ENCODE measurements at places on chromosomes 3 and 15. TPM values are rescaled to one million over a fixed set of nuclear protein-coding genes. Genes with fewer than 3 reads are reported as not detected.

DNA sequence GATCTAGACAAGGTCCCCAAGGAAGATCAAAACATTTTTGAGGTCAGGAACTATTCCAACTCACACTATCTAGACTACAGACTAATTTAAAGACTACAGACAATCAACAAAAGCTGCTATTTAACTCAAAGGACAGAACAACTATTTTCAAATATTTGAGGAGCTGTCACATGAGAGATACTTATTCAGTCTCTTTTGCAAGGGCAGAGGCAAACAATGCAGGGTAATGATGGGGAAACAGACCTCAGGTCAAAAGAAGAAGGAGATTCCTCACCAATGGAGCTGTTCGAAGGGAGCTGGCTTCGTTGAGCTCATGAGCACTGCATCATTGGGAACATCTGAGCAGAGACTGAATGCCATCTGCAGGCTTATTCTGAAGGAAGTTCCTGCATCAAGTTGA, 231.9 kb downstream of the DTWD1 start:
- DNase-seq = no peak

- DNase-seq = no peak
These were observed 32.4 kb downstream of the IQGAP1 start for GRCh38 chr15:90420451-90420850.

The MUSTN1 gene
- total RNA-seq = not detected

The C3orf22 gene
- total RNA-seq = 0.44 TPM

DNA sequence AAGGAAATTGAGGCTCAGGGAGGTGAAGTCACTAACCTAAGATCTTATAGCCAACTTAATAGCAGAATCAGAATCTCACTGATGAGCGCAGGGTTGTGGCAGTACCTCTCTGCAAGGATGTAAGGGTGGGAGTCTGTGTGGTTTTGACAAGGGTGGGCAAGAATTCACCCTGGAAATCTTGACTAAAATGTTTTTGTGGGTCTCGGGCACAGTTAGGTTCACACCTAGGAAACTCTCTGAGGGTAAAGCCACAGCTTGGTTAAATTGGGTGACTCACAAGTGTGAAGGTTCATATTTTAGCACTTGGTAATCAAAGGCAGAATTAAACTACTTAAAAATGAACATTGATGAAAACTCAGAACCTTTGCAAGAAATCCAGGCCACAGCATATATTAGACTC, 178.2 kb upstream of the EOMES start:
- DNase-seq = no peak

The ACVR2B gene
- 83.9 TPM for total RNA-seq

DNA sequence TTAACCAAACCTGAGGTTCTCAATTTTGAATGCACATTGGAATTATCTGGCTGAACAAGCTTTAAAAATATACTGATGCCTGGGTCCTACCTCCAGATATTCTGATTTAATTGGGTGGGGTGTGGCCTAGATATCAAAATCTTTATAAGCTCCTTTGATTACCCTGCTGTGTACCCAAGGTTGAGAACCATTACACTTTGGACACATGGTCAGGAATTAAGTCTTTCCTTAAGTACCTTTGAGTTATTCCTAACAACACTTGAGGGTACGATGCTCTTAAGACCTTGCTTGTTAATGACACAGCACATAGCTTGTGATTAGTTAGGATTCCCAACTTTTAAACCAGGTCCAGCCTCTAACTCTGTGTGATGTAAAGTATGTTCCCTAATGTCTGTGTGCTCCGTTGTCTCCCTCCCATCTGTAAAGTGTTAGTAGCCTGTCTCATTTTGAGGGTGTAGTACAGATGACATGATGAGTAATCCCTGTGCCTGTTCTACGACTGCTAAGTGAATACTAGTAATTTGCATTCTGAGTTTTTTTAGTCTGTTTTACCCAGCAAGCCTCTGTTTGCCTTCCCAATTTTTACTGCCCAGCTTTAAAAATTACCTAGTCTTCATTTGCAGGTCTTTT, 154.9 kb downstream of the KLHL25 start:
- DNase-seq = no peak

The CPLX3 gene
- not detected for total RNA-seq

GRCh38 chr3:70028361-70028760, 28.8 kb downstream of the SAMMSON start:
- no peak for DNase-seq

DNA sequence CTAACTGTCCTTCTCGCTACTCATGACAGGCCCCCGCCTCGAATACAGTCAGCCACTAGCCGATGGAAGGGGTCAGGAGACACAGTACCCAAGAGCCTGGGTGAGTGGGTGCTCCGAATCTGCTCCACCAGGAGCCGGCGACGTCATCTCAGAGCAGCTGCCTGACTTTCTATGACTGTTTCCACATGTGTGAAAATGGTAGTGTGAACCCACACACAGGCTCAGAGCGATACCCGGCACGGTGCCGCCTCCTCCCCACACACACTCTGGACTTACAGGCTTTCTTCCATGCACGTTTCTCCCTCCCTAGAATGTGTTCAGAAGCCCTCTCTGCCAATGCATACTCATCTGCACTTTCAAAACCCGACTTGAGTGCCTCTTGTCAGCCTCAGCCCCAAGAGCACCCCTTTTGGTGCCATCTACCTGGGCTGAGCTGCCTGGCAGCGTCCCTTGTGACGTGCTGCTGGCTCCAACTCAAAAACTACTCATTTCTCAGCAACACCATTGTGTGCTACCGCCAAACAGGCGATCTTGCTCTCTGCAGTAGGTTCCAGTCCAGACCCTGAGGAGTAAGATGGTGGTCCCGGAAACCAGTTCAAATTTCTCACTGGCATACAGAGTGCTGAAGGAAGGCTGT, 29.7 kb downstream of the VGLL4 start:
- DNase-seq = no peak

DNA sequence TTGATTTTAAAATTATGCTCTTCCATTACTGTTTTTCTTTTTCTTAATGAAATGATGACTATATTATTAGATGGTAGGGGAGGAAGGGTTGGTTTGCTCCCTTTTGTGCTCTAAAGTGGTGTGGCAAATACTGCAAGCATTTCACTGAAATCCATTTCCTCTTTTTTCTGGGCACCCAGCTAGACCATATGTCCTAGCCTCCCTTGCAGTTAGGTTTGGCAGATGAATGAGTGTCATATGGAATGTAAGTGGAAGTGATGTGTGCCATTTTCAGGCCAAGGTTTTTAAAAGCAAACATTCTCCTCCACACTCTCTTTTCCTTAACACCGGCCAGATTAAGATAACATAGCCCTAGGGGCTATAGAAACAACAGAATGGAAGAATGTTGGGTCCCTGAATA, 363.0 kb downstream of the FGF12 start:
- no peak for DNase-seq

DNA sequence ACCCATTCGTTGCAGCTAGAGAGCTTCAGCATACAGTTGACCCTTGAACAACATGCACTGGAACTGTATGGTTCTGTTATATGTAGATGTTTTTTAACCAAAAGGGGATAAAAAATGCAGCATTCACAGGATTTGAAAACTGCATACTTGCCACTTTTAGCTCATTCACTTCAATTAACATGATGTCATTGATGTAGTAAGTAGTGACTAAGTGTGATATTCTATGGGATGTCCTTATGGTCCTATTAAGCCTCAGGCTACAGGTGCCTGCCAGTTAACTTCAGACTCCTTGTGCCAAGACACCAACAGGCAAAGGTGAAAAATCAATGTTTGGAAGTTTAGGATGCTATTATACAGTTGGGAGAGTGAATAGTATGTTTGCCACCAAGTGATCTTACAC, 553.6 kb upstream of the NECTIN3 start:
- DNase-seq = no peak

GRCh38 chr3:192372616-192373015, 354.7 kb downstream of the FGF12 start:
- DNase-seq = no peak

The MLH1 gene
- 46.9 TPM for total RNA-seq

DNA sequence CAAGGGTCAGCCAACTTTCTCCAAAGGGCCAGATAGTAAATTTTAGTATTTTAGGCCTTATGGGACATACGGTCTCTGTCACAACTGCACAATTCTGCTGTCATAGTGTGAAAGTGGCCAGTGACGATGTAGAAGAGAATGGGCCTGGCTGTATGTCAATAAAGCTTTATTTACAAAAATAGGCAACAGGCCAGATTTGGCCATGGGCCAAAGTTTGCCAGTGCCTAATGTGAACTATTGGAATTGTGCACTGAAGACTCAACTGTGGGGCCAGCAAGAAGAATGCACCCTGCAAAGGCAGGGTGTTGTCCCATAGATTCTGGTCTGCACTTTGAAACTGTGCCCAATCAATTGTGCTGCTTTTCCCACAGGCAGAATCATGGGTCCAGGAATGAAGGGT, 69.4 kb upstream of the PRR23E start:
- no peak for DNase-seq

GRCh38 chr3:171092467-171092911, 66.0 kb upstream of the SLC2A2 start:
- DNase-seq = no peak

- no peak for DNase-seq
These were observed 52.7 kb upstream of the CADM2 start for GRCh38 chr3:84906065-84906464.

Measured in progenitor cell of endocrine pancreas (in vitro differentiated cells).